Testis (tissue), 5 donors: ENCODE measurements at places on chromosomes 1 and 21.

DNA sequence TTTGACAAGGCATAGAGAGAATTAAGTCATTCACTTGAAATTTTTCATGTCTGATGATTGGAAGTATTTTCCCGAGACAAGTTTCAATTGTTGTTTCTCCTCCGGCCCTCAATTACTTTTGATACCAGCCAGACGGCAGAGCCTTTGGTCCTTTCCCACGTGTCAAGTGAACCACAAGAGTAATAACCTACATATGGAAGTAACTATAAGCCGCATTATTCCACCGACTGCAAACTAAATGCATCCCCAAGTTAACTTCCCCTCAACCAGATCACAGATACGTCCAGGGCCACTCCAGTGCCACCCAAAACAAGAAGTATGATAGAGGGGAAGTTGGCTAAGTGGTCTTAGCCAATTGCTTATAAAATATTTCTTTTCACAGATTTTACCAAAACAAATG is 20.2 kb downstream of the COLGALT2 start:
- DNase-seq, result no peak

DNA sequence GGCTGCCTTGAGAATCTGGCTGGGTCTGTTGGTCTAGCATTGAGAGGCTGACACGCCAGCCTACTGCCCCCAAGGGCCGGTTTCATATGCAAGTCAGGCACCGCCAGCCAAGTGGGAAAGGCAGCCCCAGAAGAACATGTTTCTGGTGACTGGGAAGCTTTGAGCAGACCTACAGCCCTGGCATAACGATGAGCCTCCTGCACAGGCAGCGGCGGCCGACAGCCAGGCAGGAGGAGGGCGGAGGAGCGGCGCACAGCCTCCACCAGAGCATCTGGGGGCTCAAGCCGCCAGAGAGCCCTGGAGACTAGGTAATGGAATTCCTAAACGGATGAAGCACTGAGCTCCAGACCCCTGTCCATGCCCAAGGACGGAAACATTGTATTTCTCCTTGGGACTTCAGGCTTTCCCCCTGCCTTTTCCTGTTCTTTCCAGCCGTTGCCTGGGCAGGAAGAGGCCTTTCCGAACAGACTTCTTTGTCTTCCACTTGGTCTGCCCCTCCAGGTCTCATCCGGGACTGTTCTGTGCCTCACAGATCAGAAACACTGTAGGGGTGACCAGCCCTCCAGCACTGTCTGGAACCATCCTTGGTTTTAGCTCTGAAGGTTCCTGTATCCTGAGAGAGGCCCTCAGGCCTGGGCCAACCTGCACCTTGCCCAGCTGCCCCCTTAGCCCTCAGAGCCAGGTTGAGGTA is 59.5 kb downstream of the IRF2BP2 start:
- DNase-seq, result no peak

DNA sequence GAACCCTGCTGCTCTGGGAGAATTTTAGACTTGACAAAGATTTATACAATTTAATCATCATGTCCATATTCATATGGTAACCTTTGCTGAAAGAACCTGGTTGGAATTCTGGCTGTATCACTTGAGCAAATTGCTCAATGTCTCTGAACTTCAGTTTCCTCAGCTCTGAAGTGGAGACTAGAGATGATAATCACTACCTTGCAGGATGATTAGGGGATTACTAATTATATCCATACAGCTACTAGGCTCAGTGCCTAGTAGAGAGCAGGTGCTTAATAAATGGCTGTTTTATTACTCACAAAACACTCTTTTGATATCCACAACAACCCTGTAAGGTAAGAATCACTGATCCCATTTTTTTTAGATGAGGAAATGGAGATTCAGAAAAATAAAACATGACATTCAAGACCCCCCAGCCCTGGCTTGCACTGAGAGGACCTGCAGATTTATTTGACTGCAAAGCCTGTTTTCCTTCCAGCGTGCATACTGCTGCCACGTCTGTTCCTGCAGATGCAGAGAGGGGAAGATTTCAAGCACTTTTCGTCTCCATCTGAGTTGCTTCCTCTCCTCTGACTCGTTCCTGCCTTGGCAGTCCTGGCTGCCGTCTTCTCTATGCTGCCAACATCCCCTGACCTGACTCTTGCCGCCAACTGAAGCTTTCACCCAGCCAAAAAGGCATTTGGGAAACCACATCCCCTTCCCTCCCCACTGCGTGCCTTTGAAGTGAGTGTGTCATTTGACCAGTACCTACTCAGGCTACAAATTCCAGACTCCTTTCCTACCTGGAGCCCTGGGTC is 203.0 kb downstream of the PLPP3 start:
- DNase-seq, result no peak

DNA sequence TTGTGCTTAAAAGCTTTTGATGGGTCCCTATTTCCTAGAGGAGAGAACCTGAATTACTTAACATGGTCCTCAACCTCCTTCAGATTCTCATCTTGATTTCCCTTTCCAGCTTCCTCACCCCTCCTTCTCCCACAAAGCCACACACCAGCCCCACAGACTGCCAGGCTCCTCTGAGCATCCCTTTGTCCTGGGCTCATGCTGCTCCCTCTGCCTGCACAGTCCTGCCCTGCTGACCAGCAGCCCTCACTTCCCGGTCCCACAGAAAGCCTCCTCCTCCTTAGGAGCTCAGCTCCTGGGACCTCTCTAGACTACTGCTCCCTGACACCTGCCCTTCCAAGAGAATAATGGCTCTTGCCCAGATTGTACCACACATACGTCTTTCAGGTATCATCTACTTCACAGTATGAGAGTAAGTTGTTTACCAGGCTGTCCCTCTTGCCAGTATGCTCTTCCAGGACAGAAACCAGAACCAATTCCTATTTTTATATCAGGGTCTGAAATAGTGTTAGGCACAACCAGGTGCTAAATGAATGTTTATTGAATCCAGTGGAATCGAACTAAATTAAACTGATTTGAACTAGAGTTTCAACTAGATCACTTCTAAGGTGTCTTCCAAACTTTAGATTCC is 373.4 kb downstream of the LMX1A start:
- no peak for DNase-seq

DNA sequence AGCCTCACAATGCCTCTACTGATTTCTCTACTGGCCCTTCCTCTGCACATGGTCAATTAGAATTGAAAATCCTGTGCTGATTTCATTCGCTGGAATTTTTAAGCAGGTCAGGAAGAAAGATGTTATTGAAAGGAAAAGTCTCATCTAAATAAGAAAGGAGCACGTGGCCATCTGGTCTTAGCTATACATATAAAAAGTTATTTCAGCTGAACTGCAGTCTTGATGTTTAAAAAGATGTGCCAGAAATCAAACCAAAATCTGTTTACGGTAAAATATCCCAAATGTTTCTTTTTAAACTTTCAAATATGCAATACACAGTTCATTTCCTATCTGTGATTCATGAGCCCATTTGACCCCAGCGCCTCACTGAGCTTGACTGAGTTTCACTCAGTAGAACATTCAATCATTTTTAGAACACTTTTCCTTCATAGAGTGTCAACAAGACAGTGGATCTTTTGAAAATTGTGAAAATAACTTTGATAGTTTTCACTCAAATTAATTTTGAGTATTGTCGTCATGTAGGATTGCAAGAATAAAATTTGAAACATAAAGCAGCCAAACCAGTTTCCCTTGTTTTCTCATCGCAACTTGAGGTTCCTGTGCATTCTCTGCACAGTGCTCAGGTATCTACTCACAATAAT is 293.6 kb downstream of the PTPRC start:
- DNase-seq, result no peak

DNA sequence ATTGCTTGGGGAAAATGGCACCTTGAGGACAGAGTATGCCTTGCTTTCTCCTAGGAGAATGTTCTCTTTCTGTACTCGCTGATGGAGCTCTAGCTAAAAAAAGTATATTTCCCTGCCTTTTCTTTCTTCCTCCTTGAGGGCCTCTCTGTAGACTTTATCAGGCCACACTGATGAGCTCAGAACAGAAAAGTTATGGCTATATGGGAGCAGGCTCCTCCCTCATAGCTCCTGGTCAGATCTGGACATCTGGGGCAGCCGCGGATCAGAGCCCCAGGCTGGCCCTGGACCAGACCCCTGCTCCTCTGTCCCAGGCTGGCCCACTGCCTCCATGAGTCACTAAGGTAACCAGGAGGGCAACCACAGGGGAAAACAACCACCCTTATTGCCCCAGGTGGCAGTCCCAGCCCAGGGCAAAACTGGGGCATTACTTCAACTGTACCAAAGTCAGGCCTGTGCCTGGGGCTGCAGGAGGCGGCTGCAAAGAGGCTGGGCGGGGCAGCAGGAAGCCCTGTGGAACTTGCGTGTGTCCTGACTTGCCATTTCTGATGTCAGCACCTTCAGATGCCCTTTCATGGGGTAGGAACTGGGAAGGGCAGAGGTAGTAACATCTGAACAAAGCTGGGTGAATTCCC is 26.3 kb upstream of the ZNF648 start:
- no peak for DNase-seq

DNA sequence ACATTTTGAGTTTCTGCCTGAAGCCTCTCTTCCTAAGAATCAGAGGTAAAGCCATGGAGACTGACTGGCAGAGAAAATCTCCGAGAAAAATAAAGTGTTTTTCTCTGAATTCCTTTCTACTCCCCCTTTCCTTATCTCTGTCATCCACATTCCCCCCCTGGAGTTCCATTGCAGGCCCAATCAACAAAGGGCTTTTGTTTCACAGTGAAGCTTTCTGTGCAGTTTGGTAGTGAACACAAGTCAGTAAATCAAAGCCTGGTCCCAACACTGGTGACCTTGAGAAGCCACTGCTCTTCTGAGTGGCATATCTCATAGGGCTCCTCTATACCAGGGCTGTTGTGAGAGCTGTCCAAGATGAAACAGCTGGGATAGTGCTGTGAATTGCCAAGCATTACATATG is 228.4 kb downstream of the SEC16B start:
- peak; percentile 78 for DNase-seq

GRCh38 chr1:17658837-17659236 is 96.3 kb upstream of the ACTL8 start:
- DNase-seq, result no peak

DNA sequence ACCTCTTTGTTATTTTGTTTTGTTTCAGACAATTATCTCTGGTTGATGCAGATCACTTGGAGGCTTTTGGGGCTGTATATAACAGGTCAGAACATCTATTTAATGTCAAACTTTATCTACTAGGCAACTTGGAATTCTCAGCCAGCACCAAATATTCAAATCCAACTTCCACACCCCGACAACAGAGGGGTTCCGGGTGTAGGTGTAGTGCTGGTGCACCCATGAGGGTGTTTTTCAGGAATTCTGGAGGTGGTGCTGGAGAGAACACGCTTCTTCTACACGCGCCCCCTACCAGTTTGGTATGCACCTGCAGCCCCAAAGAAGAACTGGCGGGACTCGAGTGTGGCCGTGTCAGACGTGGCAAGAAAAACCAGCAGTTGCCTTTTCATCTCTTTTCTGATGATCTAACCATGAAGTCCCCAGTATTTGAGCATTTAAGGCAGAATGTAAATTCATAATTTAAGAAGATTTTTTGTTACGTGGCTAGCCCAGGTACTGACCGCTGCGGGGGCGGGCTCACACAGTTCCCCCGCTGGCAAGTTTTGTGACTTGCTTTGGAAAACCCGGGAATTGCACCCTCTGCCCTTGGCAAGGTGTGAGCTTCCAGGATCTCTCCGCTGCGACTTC is 462 bp upstream of the TLCD4 start:
- DNase-seq, result peak; percentile 77

GRCh38 chr1:193951984-193952383 is 765.6 kb upstream of the B3GALT2 start:
- no peak for DNase-seq

GRCh38 chr1:246930830-246931548 is 759 bp downstream of the AHCTF1 start:
- DNase-seq, result peak; percentile 79

DNA sequence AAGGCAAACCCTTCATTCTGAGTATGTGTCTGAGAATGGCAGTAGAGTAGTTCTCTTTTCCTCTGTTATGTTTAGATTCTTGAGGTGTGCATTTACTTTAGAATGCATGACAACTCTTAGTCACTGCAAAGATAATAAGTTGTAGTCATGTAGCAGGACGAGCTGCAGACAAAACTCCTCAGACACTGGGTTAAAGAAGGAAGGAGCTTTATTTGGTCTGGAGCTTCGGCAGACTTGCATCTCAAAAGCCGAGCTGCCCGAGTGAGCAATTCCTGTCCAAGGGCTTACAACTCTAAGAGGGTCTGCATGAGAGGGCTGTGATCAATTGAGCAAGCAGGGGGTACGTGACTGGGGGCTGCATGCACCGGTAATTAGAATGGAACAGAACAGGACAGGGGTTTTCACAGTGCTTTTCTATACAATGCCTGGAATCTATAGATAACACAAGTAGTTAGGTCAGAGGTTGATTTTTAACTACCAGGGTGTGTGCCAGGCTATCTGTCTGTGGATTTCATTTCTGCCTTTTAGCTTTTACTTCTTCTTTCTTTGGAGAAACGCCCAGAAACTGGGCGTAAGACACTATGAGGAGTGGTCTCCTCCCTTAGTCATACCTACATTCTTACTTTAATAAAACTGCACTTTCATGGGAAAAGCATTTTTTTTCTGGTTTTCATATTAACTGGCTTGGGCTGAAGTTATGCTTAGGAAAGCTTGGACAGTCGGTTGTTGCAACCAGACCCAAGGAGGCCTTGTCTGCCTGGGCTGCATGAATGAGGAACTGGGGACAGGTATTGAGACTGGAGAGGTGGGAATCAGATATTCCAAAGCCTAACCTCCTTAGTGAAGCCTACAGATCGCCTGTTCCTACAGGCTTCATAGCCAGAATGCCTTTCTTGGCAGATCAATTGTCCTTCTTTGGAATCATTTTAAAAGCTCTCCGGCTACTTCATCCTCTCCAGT is 115.1 kb downstream of the RHOU start:
- DNase-seq, result peak; percentile 5

GRCh38 chr21:44884097-44884496 is 10.6 kb upstream of the PTTG1IP start:
- DNase-seq, result no peak

GRCh38 chr1:94715321-94715720 is 104.8 kb upstream of the SLC44A3 start:
- DNase-seq, result no peak

DNA sequence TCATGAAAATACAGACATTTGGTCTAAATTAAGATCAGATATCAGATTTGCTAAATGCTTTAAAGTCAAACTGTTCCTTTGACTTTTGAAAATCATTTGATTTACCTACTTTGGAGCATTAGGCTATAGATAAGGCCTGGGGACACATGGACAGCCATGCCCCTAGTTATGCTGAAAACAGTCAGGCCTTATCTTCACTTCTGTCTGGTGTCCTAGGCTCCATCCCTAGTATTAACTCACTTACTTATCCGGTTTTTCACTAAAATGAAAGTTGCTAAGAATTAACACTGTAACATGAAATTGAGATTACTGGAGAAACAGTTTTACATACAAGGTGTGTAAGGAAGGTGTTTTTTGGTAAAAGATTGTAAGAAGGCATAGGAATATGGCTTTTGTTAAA is 4.5 kb upstream of the CATSPERE start:
- no peak for DNase-seq

- no peak for DNase-seq
Observed at GRCh38 chr1:82731216-82731615, 930.5 kb downstream of the ADGRL2 start.
